ENCODE measurements at places on chromosomes 7 and 10.

DNA sequence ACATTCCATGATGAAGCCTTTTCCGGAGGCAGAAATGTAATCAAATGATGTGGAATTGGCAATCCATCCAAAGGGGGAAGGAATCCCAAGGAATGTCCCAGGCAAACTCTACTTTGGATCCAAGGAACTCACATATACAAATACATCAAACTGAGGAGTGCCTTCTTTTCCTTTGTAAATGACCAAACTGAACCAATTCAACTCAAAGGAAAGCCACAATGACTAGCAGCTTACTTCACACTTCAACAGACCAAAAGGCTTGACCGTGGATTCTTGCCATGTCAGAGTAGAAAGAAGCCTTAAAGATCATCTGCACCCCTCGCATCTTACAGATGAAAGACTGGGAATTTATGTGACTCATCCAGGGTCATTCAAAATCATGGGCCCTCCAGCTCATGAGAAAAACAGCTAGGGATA is 79.7 kb upstream of the MACROH2A2 start:
- H3K27me3 ChIP-seq: peaks cover 20% of the 10 kb centered on the region
- no peak for DNase-seq
- no peaks in the 10 kb centered on the region for H3K36me3 ChIP-seq

DNA sequence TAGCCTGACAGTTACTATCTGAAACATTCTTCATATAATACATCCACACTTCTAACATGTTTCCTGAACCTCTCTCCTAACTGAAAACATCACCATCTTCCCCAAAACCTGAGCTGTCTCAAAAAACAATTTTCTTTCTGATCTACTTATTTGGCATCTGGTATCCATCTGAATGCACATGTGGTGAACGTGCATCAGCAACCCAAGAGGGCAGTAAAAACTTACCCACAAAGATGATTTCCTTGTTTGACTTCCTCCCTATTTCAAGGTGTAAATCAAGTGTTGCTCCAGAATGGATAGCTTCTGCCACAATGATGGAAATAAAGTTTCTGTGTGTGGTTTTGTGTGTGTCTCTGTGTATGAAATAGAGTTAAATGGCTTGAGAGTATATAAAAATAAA is 500.4 kb downstream of the MAGI2 start:
- DNase-seq: no peak
- H3K27ac ChIP-seq: no peak overlapping the region
- no peaks in the 10 kb centered on the region for H3K27me3 ChIP-seq
- H3K4me1 ChIP-seq: no peaks in the 10 kb centered on the region
- no peak overlapping the region for H3K4me3 ChIP-seq

DNA sequence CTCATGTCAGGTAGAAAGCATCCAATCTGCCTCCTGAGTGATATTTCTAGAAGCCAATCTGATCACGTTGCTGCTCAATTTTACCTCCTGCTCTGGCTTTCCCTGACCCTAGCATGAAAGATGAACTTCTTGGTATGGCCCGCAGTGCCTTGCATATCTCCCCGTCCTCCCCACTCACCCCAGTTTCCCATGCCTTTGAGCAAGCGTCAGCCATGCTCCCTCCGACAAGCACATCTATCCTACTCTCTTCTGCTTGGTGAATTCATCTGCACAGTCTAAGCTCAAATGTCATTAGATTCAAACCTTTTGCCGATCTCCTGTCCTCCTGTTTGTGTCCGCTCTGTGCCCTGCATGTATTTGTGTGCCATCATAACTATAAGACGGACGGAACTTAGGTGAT is 6.2 kb upstream of the TBXAS1 start:
- DNase-seq: no peak
- H3K4me3 ChIP-seq: no peak overlapping the region
- H3K27me3 ChIP-seq: peaks cover 3% of the 10 kb centered on the region
- no peaks in the 10 kb centered on the region for H3K36me3 ChIP-seq
- no peaks in the 10 kb centered on the region for H3K4me1 ChIP-seq

DNA sequence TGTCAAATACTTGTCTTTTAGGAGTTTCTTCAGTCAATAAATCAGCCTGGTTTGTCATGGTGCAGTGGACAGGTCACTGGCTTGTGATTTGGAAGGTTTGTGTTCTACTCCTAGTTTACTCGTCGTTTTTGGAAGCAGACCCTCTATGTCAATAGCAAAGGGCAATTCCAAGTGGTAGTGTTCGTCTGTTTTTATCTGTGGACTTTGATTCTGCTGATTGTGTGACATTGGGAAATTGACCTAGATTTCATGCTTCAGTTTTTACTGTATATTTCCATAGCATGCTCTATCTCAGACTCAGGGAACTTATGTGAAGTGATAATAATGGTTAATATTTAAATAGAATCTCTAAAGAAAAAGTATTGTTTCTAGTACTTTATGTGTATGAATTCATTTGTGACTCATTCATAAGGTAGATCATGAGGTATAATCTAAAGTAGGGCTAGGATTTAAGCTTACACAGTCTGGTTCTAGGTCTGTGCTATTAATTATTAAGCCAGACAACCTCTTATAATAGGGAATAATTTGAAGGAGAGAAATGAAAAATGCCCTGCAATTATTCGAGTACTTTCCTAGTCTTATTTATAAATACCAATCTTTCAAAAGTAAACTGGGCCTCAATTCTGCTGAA is 198.1 kb downstream of the REEP3 start:
- H3K27ac ChIP-seq: no peak overlapping the region
- no peak overlapping the region for H3K4me3 ChIP-seq
- peaks cover 13% of the 10 kb centered on the region for H3K4me1 ChIP-seq
- DNase-seq: no peak
- H3K27me3 ChIP-seq: peaks cover 4% of the 10 kb centered on the region
- H3K36me3 ChIP-seq: no peaks in the 10 kb centered on the region

- H3K36me3 ChIP-seq: no peaks in the 10 kb centered on the region
- H3K27ac ChIP-seq: no peak overlapping the region
- H3K4me1 ChIP-seq: no peaks in the 10 kb centered on the region
Observed at GRCh38 chr10:22999942-23000341, 72.1 kb downstream of the ARMC3 start.

DNA sequence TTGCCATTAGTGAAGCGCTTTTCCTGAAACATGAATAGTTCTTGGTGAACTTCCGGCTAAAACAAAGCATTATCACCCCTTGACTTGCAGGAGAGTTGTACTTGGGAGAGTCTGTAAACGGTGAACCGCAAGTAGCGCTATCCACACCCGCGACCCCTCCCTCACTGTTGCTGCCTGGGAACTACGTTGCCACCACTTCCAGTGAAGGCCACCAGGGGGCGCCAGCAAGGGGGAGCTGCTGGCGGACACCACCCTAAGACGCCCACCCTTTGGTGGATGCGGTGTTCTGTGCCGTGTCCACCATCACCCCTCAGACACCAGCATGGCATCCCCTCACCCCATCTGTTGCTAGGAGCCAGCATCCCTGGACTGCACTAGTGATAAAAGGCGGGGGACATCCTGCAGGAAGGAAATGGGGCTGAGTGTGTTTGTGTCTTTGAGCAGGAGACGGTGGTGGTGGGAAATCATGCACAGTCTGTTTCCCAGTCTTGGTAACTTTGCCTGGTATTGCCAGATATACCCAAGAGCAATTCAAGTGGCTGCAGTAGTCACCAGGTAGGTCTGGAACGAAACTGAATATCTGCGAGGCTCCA is 298.2 kb downstream of the FRMD4A start:
- no peak overlapping the region for H3K27ac ChIP-seq
- H3K4me3 ChIP-seq: no peak overlapping the region
- peaks cover 8% of the 10 kb centered on the region for H3K4me1 ChIP-seq
- H3K36me3 ChIP-seq: no peaks in the 10 kb centered on the region

- peaks cover 1% of the 10 kb centered on the region for H3K27me3 ChIP-seq
- DNase-seq: no peak
- no peak overlapping the region for H3K27ac ChIP-seq
- H3K4me1 ChIP-seq: no peaks in the 10 kb centered on the region
- no peak overlapping the region for H3K4me3 ChIP-seq
- H3K36me3 ChIP-seq: no peaks in the 10 kb centered on the region
Observed at GRCh38 chr7:98354511-98355249, 46.2 kb downstream of the BAIAP2L1 start.

- H3K4me3 ChIP-seq: no peak overlapping the region
- H3K27ac ChIP-seq: no peak overlapping the region
- no peaks in the 10 kb centered on the region for H3K27me3 ChIP-seq
- H3K36me3 ChIP-seq: no peaks in the 10 kb centered on the region
- no peaks in the 10 kb centered on the region for H3K4me1 ChIP-seq
Observed at GRCh38 chr7:44534501-44534900, 6.6 kb downstream of the NPC1L1 start.

- no peak overlapping the region for H3K4me3 ChIP-seq
- no peak overlapping the region for H3K27ac ChIP-seq
- no peaks in the 10 kb centered on the region for H3K27me3 ChIP-seq
- peaks cover 26% of the 10 kb centered on the region for H3K4me1 ChIP-seq
- DNase-seq: no peak
Observed at GRCh38 chr10:28282336-28282735, 20.5 kb downstream of the MPP7 start.

DNA sequence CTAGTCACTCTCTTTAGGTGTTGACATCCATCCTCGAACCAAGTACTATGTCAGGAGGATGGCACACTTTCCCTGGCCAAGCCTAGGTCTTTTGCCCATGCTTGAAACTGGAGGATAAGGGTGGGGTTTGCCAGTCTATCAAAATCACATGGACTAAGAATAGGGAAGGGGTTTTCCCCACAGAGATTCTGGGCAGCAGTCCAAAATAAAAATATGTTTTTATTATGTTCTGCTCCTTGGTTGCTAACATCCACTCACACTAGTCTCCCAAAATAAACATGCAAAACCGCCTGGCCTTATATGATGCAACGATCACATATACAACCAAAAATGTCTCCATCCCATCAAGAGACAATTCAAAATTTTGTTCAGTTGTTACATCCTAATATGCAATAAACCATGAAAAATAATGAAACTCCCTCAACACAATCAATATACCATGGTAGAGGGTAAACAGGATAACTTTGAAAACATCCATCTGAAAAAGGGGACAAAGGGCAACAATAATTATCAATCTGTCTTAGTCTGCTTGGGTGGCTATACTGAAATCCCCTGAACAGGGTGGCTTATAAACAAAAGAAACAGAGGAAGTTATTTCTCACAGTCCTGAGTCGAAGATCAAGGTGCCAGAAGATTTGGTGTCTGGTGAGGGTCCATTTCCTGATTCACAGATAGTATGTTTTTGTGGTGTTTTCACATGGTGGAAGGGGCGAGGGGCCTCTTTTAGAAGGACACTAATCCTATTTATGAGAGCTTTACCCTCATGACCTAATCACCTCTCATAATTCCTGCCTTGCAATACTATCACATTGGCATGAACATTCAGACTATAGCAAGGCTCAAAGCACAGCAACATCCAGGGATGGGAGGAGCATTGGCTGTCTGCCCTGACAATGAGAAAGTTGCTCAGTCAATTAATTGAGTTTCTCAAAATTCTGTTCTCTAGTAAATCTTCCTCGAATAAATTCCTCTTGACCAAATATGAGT is 159.3 kb downstream of the ETV1 start:
- no peaks in the 10 kb centered on the region for H3K27me3 ChIP-seq
- H3K4me3 ChIP-seq: no peak overlapping the region
- H3K4me1 ChIP-seq: peaks cover 4% of the 10 kb centered on the region
- no peaks in the 10 kb centered on the region for H3K36me3 ChIP-seq
